WTC11 (cell line): ENCODE measurements at places on chromosomes 2 and 18.

- no peak overlapping the region for H3K4me3 ChIP-seq
- H3K27ac ChIP-seq: no peak overlapping the region
- no peaks in the 10 kb centered on the region for H3K27me3 ChIP-seq
- no peaks in the 10 kb centered on the region for H3K4me1 ChIP-seq
Observed at GRCh38 chr2:147630585-147630984, 214.2 kb upstream of the ACVR2A start.

DNA sequence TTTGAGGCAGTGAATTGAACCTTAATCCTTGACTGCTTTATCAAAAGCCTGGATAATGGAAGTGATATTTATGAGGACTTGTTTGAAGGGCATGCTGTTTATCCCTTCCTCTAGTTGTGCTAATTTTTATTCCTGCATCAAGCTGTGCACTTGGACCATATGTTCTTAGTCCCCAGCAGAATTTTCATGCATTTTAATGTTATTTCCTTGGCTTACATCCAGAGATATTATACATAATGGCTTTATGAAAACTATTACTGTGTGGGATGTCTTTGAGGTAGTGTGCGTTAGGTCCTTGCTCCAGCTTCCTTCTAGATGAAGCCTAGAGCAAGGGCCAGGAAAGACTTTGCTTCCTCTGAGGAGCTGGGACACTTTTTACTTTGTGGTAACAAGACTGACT lies 378.4 kb downstream of the LPIN1 start:
- H3K4me3 ChIP-seq: no peak overlapping the region
- H3K36me3 ChIP-seq: no peaks in the 10 kb centered on the region
- no peak for DNase-seq
- H3K27me3 ChIP-seq: no peaks in the 10 kb centered on the region; the same call in 1 of the 2 replicates
- no peak overlapping the region for H3K27ac ChIP-seq

DNA sequence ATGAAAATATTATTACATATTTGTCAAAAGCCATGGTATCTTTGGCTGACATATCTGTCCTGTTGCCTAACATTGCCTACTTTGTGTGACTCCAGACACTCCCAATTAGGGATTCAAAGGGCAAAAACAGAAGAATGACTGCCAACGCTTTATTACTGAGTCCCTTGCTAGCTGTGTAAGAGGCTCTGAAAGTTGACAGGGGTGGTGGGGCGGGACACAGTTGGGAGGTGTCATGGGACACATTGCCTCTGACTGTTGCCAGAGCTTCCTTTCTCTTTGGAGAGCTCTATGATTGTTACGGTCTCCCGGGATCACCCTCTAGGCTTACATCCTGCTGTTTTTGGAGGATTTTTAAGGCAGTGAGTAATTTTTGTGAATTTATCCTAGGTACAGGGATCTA lies 249.6 kb upstream of the ACVR2A start:
- H3K27me3 ChIP-seq: peaks cover 6% of the 10 kb centered on the region
- no peak overlapping the region for H3K4me3 ChIP-seq
- H3K27ac ChIP-seq: no peak overlapping the region
- H3K4me1 ChIP-seq: peaks cover 10% of the 10 kb centered on the region
- no peak for DNase-seq
- H3K36me3 ChIP-seq: peaks cover 8% of the 10 kb centered on the region

- H3K27ac ChIP-seq: peak overlapping the region; percentile 46; the same call in 1 of the 2 replicates
- no peaks in the 10 kb centered on the region for H3K27me3 ChIP-seq
- DNase-seq: no peak
- H3K36me3 ChIP-seq: no peaks in the 10 kb centered on the region
- H3K4me1 ChIP-seq: no peaks in the 10 kb centered on the region
Observed at GRCh38 chr2:211755187-211755586, 783.4 kb downstream of the ERBB4 start.

- DNase-seq: no peak
- H3K27ac ChIP-seq: no peak overlapping the region
- peaks cover 31% of the 10 kb centered on the region for H3K36me3 ChIP-seq
- H3K4me3 ChIP-seq: no peak overlapping the region
- H3K4me1 ChIP-seq: peaks cover 25% of the 10 kb centered on the region
Observed at GRCh38 chr2:105888625-105889024, 143.9 kb downstream of the NCK2 start.
